ENCODE measurements at places on chromosomes 7 and 10. TPM values are rescaled to one million over a fixed set of nuclear protein-coding genes. Genes with fewer than 3 reads are reported as not detected.

Gene ZNF804B
- total RNA-seq: not detected

Gene FBXL13
- 0.66 TPM for total RNA-seq

Gene OPN1SW
- total RNA-seq: not detected

Gene LIPK
- total RNA-seq: not detected

Gene INHBA
- total RNA-seq: not detected

Gene OR2A5
- total RNA-seq: not detected

Gene DRGX
- total RNA-seq: not detected

Gene SYT15B
- total RNA-seq: 0.13 TPM

Gene COL28A1
- total RNA-seq: not detected
